Cerebellum (tissue), 4 donors: ENCODE measurements at places on chromosomes 5 and 9. TPM values are rescaled to one million over a fixed set of nuclear protein-coding genes. Genes with fewer than 3 reads are reported as not detected.

Gene NUDT12
- 20.2 TPM for total RNA-seq

Gene SH3GL2
- total RNA-seq, result 80.8 TPM

Gene FAM221B
- not detected for total RNA-seq

DNA sequence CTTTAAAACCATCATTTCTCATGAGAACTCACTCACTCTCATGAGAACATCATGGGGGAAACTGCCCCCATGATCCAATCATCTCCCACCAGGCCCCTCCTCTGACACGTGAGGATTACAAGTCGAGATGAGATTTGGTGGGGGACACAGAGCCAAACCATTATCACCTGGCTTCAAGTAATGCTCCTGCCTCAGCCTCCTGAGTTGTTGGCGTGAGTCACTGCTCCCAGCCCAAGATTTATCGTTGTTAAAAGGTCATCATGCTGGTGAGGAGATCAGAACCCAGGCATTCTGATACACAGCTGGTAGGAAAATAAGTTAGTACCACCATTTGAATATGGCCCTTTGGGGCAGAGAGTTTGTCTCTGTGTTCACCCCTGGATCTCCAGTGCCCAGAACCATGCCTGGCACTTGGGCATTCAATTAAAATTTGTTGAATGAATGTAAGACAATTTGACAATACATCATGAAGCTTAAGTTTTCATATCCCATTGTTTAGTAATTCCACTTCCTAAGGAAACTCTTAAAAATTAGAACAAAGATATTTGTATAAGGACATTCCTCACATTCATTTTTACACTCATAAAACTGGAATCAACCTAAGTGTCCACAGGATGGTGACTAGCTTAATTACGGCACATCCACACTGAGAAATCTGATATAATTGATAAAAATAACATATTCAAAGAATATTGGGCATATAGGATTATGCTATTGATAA, 58.0 kb upstream of the COL15A1 start:
- no peak for DNase-seq

DNA sequence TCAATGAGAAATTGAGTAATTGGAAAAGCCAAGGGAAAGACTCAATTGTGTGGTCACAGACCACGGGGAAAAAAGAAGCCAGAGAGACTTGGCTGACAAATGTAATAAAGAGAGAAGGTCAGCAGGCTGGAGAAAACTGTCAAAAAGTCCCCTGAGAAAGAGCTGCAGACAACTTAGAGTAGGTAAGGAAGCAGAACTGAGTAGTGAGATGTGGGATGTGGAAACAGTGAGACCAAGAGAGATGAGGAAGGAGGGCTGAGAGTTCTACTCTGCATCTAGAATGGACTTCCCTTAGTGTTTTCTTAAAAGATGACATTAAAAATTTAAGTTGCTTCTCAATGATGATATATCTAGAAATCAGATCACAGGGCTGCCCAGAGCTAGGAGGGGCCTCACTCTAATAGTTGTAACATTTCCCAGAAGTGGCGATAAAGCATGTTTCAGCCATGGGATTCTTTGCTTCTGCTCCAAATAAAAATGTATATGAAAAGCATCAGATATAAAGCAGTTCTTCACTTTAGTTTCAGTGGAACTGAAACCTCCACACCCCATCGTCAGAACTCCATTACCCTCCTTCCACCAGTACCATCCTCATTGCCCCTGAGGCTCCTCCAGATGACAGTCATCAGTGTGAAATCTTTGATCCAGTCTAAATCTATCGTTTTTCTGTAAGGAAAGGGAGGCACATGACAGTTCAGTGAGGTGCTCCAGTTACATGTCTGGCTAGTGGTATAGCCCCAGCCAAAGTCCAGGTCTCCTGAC, 80.6 kb downstream of the SPEF2 start:
- DNase-seq, result no peak

DNA sequence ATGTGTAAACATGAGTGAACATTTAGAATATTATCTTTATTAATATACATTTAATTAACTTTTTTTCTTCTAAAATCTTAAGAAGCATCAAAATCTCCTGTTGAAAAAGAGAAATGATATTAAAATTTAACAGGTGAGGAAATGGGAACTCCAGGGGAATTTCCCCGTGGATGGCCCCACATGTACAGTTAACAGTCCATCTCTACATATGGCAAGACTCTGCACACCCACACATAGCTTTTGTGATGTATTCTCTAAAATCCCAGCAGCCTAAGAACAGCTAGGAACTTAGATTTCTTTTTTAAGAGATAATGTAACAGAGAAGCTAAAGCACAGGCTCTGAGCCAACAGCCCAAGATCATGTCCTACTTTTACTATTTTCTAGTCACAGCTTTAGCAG, 556.3 kb upstream of the RGMB start:
- no peak for DNase-seq

- no peak for DNase-seq
Observed at GRCh38 chr5:139812836-139813805, 17.5 kb downstream of the PSD2 start.

DNA sequence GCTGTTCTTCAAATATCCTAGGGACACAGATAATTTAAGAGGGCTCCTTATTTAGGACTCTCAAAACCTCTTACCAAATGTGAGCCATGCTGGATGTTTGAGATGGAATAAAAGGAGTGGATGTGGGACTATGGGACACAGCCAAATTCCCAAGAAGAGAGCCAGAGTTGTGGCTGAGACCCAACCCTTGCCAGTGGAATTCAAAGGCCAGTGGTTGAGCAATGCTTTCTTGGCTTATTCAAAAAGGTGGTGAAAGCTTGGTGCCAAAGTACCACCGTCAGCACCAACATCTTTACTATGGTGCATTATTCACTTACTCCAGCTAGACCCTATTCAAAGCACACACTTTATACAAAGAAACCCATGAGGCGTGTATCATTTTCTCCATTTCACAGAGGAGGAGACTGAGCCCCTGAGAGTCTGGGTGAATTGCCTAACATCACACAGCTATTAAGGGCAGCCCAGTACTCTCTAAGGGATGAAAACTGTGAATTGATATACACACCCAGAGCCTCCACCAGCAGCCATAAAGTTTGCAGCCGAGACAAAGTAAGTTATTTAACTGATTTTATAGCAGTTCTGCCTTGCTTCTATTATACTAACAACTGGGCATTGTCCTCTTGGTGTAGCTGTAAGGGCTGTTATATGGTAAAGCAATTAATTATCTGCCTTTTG, 391.7 kb downstream of the ACTL7B start:
- DNase-seq, result no peak

GRCh38 chr9:133864011-133864410, 125.9 kb upstream of the SARDH start:
- no peak for DNase-seq

GRCh38 chr5:168674893-168675482, 95.8 kb upstream of the PANK3 start:
- DNase-seq, result no peak

DNA sequence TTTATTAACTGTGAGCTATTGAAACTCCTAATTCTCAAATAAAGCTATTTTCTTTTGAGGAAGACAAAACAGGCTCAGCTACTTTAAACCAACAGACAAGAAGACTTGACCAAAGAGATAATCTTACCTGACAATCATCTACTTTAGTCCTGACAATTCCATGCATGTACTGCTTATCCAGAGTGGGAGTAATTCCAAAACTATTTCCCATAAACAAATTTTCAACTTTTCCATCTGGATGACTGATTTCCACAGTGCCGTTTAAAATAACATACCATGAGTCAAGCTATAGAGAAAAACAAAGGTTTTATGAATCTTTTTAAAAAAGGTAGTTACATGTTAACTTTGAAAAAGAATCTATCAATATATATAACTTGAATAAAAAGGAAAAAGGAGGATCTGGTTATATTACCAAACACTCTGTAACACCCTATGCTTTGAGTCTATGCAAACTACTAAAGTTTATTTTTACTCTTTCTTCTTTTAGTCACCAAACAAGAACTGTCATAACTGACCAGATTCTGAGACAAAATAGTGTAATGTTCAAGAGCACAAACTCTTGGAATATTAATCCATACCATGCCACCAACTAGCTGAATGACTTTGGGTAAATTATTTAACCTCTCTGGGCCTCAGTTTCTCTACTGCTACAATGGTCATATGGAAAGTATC, 129.7 kb downstream of the RAPGEF6 start:
- no peak for DNase-seq
